ENCODE measurements at places on chromosomes 5 and 9.

- no peak for DNase-seq
These were observed 94.5 kb upstream of the PPP1R2B start for GRCh38 chr5:156755421-156756087.

- no peak for DNase-seq
These were observed 44.4 kb upstream of the DAB2 start for GRCh38 chr5:39469176-39469575.

- DNase-seq: no peak
These were observed 110.8 kb downstream of the FGF10 start for GRCh38 chr5:44278469-44278868.

DNA sequence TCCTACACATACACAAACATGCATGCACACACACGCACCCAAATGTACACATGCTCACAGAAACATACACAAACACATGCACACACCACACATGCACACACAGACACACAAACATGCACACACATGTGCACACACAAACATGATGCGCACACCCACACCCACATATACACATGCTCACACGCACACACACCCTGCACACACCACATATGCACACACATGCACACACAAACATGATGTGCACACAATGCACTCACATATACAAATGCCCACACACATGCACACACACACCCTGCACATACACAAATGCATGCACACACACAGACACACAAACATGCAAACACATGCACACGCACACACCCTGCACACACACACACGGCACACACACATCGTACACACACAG is 7.3 kb upstream of the IER5L start:
- DNase-seq: no peak

GRCh38 chr9:90995516-90995915 is 193.9 kb downstream of the SYK start:
- no peak for DNase-seq

- no peak for DNase-seq
These were observed 62.0 kb downstream of the ANKRD33B start for GRCh38 chr5:10625700-10626472.

DNA sequence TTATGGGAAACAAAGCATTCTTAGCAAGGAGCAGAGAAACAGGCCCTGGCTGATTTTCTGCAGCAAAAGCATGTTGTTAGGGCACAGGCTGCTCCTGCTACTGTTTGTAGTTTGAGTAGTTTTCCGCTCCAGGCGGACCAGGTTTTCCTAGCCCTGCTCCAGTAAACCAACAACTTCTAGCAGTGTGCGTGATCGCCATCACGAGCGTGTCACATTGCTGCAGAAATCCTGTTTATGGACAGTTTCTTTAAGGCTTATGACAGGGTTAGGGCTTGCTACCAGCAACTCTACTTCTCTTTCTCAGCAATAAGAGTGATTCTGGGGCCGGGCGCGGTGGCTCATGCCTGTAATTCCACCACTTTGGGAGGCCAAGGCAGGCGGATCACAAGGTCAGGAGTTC is 803.9 kb upstream of the CDH10 start:
- DNase-seq: no peak

- no peak for DNase-seq
These were observed 376.0 kb upstream of the PAPPA start for GRCh38 chr9:115777610-115778009.

- DNase-seq: no peak
These were observed 1.7 kb upstream of the SPINK6 start for GRCh38 chr5:148201151-148201550.

DNA sequence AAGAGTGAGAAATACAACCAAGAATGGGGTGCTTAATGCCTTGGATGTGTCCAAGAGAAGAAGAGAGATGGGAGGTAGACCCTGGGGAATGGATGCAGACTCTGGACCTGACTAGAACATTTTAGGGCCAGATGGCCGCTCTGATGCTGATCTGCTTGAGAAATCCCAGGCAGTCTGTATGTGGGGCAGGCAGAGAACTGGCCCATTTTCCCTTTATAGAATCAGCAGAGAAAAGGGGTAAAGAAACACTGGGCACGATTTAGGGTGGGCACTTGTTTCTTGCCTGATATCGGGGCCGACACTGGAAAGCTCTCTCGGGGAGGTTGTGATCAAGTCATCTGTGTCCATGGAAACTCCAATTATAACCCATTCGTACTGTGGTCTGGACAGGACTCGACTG is 118.5 kb upstream of the FSTL4 start:
- no peak for DNase-seq

DNA sequence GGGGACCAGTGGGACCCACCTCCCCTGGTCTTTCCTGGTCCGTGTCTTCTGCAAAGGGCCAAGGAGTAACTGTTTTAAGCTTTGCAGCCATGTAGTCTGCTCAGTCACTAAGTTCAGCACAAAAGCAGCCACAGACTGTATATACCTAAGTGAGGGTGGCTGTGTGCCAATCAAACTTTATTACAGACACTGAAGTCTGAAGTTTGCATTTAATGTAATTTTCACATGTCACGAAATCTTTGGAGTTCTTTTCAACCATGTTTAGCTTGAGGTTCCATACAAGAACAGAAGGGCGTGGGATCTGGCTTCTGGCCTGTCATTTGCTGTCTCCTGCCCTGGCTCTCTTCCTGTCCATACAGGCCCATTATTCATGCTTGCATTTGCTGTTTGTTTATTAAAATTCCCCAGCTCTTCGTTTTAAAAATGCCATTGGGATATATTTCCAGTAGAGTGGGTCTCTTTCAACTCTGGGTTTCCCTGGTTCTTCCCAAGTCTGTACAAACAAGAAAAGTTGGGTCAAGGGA is 64.2 kb upstream of the ECM2 start:
- DNase-seq: no peak

DNA sequence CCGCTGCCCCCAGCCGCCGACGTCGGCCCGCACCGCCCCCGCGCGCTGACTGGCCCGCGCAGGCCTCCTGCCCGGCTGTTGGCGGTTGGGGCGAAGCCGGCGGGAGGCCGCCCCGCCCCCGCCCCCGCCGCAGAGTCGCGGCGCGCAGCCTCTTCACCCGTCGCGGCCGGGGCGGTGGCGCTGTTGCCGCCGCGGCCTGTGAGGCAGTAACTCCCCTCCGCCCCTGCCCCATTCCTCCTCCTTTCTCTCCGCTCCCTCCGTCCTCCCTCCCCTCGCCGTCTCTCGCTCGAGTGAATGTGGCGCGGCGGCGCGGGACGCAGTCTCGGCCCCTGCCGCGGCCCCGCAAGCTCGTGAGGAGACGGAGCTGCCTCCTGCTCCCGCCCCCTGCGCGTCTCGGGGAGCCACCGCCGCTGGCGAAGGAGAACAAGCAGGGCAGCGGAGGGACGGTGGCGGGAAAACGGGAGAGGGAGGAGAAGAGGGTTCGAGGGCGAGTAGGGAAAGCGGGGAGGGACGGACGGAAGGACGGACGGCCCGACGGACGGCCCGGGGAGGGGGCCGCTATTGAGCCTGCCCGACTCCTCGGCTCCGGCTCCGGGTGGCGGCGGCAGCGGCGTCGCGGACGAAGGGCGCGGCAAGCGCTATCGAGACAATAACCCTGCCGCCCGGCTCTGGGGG is 637 bp upstream of the ERBIN start:
- DNase-seq: peak; percentile 47

- DNase-seq: no peak
These were observed 29.3 kb downstream of the RNF44 start for GRCh38 chr5:176507911-176508310.

- DNase-seq: peak; percentile 49
These were observed 34.7 kb downstream of the SHOC1 start for GRCh38 chr9:111759762-111760639.

DNA sequence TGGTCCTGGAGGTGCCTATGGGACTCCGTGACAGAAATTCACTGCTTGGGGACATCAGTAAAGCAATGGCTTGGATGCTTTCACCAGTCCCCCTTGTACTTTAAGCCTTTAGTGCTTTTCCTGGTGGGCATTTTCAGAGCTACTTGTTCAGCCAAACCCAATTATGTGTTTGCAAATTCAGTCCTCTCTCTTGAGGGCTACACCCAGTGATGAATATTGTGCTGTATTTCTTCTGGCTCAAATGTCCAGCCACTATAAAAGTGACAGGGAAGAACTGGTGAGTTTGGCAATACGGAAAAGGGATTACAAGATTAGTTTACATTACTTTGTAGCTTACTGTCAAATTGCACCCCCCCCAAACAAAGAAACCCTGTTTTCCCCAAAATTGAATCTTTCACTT is 4.5 kb downstream of the THBS4 start:
- no peak for DNase-seq

GRCh38 chr5:176365351-176366231 is at the start of gene ARL10:
Gene ARL10, plus strand, starts transcription at chr5:176365487. Its CDS starts 77 bp downstream, at chr5:176365564.
- DNase-seq: peak; percentile 40

DNA sequence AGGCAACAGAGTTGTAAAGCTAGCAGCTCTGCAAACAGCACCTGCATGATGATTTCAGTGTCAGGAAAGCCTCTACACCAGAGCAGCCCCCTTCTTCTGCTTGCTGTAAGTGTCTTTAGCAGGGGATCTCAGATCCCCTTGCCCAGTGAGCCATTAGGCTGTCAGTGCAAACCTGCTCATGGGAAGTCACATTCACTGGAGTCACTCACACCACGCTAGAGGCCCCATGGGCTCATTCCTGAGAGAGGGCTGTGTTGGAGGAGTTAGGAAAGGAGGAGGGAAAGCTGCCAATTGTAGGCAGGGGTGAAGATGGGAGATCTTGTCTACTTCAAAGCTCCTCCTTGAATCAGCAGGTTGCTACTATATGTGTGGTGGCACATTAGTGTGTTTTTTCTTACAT is 275.2 kb downstream of the SMARCA2 start:
- no peak for DNase-seq

DNA sequence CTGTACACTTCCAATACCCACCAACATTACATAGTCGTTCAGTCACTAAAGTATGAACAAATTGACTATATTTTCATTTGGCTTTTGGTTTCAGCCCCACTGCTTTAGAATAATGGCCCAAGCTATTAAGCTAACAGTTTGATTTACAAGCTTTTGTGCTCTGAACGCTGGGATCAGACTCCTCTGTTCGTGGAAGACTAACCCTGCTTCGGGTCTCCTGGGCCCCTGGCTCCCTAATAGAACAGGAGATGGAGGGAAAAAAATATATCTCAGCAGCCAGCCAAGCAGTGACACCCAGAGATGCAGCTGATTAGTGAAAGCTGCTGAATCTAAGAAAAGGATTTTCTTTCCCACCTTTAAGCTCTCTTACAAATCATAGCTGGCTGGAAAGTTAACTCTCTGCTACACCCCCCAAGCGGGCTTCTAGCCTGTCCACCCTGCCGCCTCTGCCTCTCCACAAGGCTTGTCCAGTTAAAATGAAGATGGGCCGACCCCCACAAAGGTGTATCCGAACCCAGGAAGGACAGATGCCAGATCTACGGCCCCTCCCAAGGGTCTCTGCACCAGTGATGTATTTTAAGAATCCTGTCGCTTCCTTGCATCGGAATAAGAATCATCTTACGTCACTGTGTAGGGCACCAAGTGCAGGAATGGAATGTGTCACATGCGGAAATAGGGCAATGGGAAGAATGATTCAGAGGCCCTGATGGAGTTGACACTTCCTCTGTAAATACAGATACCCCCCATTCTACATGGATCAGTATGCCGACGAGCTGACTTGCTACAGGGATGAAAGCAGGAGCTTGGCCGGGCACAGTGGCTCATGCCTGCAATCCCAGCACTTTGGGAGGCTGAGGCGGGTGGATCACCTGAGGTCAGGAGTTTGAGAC is 33.4 kb upstream of the BARHL1 start:
- no peak for DNase-seq

DNA sequence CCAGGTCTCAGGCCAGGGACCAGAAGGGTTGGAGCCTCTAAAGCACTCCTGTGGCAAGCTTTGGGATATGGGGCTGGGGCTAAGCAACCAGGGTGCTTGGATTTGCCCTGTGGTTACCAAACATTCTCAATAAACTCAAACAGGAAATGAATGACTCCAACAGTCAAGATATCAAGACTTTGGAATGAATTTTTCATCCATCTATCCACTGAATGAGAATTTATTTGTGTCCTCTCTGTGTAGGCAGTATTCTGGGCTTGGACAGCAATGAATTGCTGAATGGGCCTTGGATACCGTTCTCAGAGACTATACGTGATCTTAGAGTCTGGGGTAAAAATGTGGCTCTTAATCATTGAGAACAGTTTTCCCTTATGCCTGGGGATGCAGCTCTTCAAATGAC is 212.5 kb downstream of the DAB2IP start:
- no peak for DNase-seq

- no peak for DNase-seq
These were observed 5.7 kb upstream of the PRXL2C start for GRCh38 chr9:96660692-96661248.

DNA sequence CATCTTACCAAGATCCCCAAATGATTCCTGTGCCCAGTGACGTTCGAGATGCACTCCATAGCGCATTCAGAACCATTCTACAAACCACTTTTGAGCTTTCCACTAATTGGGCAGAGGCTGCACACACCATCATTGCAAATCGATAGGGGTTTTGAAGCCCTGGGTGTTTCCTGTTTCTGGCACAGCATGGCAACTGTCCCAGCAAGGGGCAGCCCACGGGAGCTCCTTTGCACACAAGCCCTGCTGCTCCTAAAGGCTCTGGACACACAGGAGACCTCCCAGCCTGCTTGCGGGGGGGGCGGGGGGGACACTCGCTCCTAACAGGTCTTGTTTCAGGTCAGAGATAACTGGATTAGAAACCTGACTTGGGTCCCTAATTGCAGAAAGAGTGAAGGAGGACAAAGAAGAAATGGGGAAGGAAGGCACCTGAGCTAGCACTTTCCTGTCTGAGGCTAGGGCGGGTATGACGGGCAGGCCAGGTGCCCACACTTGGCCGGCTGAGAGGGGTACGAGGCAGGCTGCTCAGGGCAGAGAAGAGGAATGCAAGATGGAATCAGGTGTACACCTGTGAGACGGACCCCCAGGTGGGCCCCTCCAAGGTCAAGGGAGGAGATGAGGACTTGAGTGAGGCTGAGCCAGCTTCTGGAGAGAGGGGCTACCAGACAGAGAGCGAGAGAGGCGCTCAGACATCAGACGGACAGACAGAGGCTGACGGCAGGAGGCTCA is 820 bp downstream of the FBP1 start:
- DNase-seq: no peak

DNA sequence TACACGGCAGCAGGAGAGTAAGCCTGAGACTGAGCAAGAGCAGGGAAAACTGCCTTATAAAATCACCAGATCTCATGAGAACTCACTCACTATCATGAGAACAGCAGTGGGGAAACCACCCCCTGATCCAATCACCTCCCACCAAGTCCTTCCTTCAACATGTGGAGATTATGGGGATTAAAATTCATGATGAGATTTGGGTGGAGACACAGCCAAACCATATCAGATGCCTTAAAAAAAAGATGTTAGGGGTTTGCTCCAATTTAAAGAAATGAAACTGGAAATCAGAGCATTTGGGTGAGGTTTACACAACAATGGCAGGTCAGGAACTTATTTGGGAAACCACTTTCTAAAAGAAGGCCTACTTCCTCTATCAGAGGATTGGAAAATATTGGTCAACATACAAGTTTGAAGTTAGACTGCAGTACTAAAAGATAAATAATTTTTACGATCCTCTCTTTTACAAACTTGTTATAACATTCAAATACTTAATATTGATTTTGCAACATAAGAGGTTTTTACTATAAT is 105.1 kb downstream of the FBN2 start:
- DNase-seq: no peak

GRCh38 chr5:123549256-123549904 is 37.4 kb downstream of the CSNK1G3 start:
- peak; percentile 6 for DNase-seq

All from activated CD4-positive, alpha-beta T cell treated with anti-CD3 and anti-CD28 coated beads for 24 hours (primary cell).